ENCODE measurements at places on chromosomes 3 and 15.

- DNase-seq: no peak
These were observed 439.1 kb upstream of the GRM7 start for GRCh38 chr3:6421666-6422445.

DNA sequence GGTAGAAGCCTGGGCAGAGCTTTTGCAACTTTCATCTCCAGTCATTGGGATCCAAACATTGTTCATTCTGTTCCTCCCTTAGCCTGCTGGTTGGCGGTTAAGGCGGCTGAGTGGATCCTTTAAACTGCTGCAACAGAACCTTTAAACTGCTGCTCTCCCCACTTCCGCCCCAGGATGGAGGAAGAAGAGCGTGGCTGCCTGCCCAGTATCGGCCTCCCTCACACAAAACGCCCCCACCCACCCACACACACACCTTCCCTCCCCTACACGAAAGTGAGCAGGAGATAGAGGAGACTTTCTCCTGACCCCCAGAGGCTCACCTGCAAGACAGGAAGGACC lies 460 bp upstream of the ZMAT3 start:
- DNase-seq: no peak

GRCh38 chr15:57356636-57357035 lies 19.7 kb upstream of the CGNL1 start:
- DNase-seq: peak; percentile 69

DNA sequence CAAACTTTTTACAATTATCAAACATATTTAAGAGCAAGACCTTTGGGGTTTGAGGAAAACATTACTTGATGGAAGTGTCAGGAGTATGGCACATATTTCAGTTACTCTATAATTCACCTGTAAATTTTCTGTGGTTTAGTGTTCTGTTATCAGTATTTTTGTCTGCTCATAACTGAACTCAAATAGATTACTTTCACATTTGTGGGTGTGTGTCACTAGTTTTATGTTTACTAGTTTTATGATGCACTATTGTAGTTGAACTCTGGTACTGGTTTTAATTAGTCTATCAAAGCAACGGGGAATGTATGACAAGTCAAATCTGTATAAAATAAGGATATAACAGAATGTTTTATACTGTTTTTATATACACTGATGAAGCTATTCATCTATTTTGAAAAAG lies 27.2 kb downstream of the OXSM start:
- DNase-seq: no peak

GRCh38 chr15:64938192-64938591 lies 26.5 kb downstream of the ANKDD1A start:
- DNase-seq: peak; percentile 19

- no peak for DNase-seq
These were observed 28.2 kb downstream of the CSTA start for GRCh38 chr3:122353215-122353614.

DNA sequence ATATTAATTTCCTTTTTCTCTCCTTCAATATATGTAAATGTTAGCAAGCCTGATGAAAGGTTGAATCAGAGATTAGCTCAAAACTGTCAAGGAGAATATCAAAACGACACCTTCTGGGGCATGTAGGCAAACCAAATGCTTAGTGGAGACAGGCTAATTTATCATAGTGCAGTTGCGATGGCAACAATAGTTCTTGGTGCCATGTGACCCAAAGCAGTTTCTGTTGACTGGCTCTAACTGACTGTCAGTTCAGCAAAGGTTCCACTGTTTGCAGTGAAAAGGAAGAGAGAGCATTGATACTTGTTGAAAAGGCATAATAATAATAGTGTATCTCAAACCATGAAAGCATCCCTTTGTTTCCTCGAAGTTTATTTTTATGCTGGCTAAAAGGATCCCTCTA lies 513.9 kb downstream of the NLGN1 start:
- DNase-seq: no peak

DNA sequence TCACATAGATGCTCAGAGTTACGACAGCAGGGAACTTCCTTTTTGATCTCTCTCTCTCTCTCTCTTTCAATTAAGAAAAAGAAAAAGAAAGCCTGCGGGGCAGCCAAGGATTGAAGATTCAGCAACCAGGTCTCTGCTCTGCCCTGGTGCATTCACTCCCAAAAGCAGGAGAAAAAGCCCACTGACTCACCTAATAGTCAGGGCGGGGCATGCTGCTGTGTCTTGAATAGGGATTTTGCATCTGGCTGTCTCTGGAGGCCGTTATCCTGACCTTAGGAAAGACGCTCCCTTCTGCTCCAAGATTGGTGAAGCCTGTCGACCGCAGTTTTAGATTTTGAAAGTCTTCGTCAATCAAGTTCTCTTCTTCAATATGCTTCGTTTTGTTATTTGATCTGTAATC lies 20.8 kb upstream of the ITGB5 start:
- DNase-seq: no peak

- no peak for DNase-seq
These were observed 288.2 kb upstream of the ZNF385D start for GRCh38 chr3:22039161-22039560.

DNA sequence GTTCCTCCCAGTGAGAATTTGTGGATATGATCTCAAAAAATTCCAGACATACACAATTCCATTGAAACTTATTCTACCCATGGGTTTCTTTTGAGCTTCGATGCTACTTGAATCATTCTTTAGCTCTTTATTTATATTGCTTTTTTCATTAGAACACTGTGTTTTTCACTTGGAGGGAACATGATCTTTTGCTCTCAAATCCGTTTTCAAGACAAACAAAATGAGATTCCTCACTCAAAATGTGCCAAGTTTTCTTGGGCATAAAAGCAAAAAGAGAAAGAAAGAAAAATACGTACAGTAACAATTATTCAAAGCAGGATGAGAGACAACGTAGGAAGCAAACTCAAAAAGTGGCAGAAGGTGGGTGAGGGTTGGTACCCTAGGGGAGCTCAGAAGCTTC lies 118.8 kb upstream of the PDZRN3 start:
- DNase-seq: no peak

GRCh38 chr3:186959029-186959624 lies 28.8 kb downstream of the ST6GAL1 start:
- DNase-seq: no peak

DNA sequence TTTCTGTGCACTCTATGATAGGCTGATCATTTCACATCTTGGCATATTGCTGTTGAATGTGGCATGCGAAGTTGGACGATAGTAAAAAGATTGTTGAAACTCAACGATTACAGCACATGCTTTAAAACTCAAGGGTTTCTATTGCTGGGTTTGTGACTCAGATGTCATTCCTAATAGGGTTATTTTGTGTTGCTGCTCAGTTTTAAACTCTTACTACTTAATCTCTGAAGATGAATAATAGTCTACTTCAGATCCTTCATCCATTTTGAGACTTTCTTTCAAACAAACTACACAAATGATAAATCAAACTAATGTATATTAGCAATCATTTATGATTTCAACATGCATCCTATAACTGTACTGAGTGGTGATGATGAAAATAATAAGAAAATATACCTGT lies 71.3 kb upstream of the MBNL1 start:
- no peak for DNase-seq
